Pancreas (tissue), 10 donors: ENCODE measurements at places on chromosomes 3 and 15. TPM values are rescaled to one million over a fixed set of nuclear protein-coding genes. Genes with fewer than 3 reads are reported as not detected.

OR5K2 gene
- not detected for total RNA-seq

HRG gene
- not detected for total RNA-seq

DLEC1 gene
- total RNA-seq: 0.14 TPM

TEX55 gene
- total RNA-seq: not detected

GPR62 gene
- total RNA-seq: 0.09 TPM

LAMB2 gene
- total RNA-seq: 97.2 TPM

REC114 gene
- total RNA-seq: not detected

LMCD1 gene
- 17.7 TPM for total RNA-seq

GRAMD1C gene
- total RNA-seq: 9.3 TPM

LNP1 gene
- total RNA-seq: 1.1 TPM

CCR8 gene
- not detected for total RNA-seq

GRCh38 chr3:173993299-173993698 is 595.8 kb downstream of the NLGN1 start:
- H3K27me3 ChIP-seq: no peaks in the 10 kb centered on the region
- H3K4me1 ChIP-seq: no peaks in the 10 kb centered on the region
- no peak overlapping the region for H3K27ac ChIP-seq
- H3K4me3 ChIP-seq: no peak overlapping the region
- no peaks in the 10 kb centered on the region for H3K36me3 ChIP-seq
- no peak for DNase-seq

DNA sequence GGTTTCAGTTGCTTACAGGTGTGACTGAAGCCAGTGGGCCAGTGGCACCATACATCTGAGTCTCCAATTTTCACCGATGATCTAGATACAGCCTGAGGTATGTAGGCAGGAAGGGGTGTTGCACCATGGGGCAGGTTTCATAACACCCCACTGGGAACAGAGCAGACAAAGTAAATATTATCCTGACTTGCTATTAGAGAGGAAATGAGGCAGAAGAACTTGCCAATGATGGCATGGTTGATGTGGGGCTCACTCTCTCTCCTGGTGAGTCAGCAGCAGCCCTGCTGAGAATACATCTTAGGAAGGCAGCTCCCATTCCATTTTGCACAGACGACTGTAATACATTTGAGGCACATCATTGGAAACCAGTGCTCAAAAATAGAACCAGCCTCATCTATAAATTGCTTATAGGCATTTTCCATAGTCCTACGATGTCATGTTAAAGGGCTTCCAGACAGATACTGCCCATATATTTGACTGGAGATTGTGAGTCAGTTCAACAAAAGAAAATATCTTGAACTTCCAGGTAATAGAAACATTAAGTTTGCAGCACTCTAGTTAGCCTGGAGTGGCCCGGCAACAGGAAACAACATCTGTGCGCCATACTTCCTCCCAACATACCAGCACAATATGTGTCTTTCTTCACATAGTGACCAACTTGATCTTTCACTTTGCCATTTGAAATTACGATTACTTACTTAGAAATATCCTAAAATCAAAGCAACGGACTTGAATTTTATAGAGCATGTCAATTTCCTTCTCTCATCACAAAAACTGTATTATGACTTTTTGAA is 175.5 kb downstream of the NECTIN3 start:
- H3K4me3 ChIP-seq: no peak overlapping the region
- no peak overlapping the region for H3K27ac ChIP-seq
- H3K36me3 ChIP-seq: no peaks in the 10 kb centered on the region
- H3K4me1 ChIP-seq: no peaks in the 10 kb centered on the region
- no peak for DNase-seq

GRCh38 chr3:46864061-46864881 is 1.0 kb upstream of the MYL3 start:
- peak; percentile 8 for DNase-seq
- no peaks in the 10 kb centered on the region for H3K36me3 ChIP-seq
- H3K4me1 ChIP-seq: no peaks in the 10 kb centered on the region
- no peaks in the 10 kb centered on the region for H3K27me3 ChIP-seq

GRCh38 chr3:188721990-188722389 is 449.8 kb upstream of the TPRG1 start:
- no peak overlapping the region for H3K27ac ChIP-seq
- no peaks in the 10 kb centered on the region for H3K27me3 ChIP-seq
- H3K4me1 ChIP-seq: no peaks in the 10 kb centered on the region
- H3K4me3 ChIP-seq: no peak overlapping the region
- DNase-seq: no peak

DNA sequence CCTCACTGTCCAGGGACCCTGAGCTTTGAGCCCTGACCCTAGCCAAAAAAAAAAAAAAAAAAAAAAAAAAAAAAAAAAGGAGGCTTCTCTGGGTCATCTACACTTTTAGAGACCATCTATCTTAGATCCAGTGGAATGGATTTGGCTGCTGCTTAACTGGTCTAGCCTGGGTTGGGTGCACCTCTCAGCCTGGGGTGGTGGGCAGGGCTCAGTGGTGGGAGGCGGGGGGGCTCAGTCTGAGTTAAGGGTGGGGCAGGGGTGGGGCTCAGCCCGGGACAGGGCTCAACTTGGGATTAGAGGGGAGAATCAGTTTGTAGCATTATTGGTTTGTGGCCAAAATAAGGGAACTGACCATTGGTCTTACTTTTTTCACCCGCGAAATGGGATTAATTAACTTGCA is 139.2 kb downstream of the TPRA1 start:
- peaks cover 5% of the 10 kb centered on the region for H3K4me1 ChIP-seq
- peaks cover 5% of the 10 kb centered on the region for H3K27me3 ChIP-seq
- peak; percentile 28 for DNase-seq
- H3K27ac ChIP-seq: no peak overlapping the region
- no peaks in the 10 kb centered on the region for H3K36me3 ChIP-seq

DNA sequence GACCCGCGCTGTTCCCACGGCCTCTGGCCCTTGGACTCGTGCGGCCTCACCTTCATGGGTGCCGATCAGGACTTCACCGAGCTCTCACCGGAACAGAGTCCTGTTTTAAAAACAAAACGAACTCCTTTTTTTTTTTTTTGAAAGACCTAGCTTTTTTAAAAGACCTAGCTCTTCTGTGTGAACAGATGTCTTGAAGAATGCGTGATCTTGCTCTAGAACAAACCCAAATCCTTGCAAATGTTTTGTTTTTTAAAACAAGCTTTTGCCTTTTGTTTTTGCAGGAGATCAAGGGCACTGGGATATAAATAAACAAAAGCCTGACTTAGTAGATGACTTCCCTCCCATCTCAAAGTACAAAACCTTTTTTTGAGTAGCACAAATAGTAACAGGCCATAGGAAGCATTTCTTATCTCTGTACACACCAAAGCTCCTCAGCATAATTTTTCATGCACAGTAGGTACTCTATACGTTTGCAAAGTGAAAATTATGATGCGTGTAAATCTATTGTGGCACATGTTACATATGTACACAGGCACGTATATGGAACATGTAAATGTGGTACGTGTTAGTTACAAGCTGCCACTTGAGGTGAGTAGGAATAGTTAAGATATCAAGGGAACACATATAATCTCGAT is 1.1 kb upstream of the MSL2 start:
- no peak for DNase-seq
- peak overlapping the region; percentile 99 for H3K27ac ChIP-seq
- peaks cover 19% of the 10 kb centered on the region for H3K4me1 ChIP-seq
- no peaks in the 10 kb centered on the region for H3K27me3 ChIP-seq
- no peaks in the 10 kb centered on the region for H3K36me3 ChIP-seq

DNA sequence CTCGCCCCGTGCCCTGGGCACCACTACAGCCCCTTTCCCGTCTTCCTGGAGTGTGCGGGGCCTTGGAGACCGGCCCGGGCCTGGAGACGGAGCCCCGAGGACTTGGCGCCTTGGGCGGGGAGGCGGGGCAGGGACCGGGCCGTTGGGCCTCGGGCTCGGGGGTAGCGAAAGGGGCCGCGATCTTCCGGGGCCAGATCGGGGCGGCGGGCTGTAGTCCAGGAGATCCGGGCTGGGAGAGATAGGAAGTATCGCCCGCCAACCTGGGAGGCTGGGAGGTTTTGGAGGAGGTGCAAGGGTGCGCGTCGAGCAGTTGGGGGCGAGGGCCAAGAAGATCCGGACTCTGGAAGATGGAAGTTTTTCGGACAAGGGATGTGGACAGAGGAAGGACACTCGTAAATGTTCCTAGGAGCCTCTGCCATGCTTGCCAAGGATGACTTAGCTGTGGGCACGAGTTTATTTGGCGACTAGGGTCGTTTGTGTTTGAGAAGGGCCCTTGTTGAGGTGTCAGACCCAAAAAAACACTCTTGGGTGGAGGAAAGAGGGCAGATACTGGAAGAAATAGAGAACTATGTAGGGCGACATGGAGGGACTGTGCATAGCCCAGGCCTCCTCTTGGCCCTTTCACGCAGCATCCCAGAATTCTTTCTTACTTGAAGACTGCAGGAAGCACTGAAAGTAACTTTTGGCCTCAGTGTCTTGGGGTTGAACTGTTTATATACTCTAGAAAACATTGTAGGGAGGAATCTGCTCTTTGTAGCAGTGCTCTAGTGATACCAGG is 712 bp downstream of the RTF1 start:
- H3K4me1 ChIP-seq: peaks cover 6% of the 10 kb centered on the region
- H3K27me3 ChIP-seq: no peaks in the 10 kb centered on the region
- no peak for DNase-seq
- H3K4me3 ChIP-seq: peak overlapping the region; percentile 97
- H3K36me3 ChIP-seq: no peaks in the 10 kb centered on the region

- H3K4me3 ChIP-seq: no peak overlapping the region
- H3K36me3 ChIP-seq: no peaks in the 10 kb centered on the region
- no peaks in the 10 kb centered on the region for H3K4me1 ChIP-seq
These were observed 322.5 kb upstream of the ICE2 start for GRCh38 chr15:60801395-60801794.

DNA sequence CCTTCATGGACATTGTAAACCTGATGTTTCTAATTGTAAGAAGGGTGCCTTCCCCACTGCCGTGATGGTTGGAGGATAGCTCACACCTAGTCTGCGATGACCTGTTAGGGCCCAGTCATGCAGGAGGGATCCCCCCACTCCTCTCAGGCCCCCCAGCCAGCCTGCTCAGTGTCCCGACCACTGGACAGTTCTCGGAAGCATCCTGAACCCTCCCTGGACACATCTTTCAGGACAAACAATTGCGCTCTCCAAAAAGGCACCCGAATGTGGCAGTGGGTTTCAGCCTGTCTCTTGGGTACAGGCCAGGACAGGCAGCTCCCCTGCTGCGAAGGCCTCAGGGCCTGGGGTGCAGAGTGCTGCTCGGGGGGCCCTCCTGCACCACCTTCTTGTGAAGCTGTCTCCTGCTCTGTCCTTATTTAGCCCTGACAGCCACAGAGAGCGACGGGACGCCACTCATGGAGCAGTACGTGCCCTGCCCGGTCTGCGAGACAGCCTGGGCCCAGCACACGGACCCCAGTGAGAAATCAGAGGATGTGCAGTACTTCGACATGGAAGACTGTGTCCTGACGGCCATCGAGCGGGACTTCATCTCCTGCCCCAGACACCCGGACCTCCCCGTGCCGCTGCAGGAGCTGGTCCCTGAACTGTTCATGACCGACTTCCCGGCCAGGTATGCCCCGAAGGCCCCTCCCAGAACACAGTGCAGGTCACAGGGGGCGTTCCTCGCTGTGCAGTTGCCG is 132.3 kb downstream of the LRRK1 start:
- no peak overlapping the region for H3K4me3 ChIP-seq
- no peaks in the 10 kb centered on the region for H3K27me3 ChIP-seq
- no peaks in the 10 kb centered on the region for H3K36me3 ChIP-seq

GRCh38 chr15:92921215-92922131 is 21.3 kb downstream of the CHD2 start:
- peak overlapping the region; percentile 23 for H3K27ac ChIP-seq
- H3K4me1 ChIP-seq: peaks cover 61% of the 10 kb centered on the region

DNA sequence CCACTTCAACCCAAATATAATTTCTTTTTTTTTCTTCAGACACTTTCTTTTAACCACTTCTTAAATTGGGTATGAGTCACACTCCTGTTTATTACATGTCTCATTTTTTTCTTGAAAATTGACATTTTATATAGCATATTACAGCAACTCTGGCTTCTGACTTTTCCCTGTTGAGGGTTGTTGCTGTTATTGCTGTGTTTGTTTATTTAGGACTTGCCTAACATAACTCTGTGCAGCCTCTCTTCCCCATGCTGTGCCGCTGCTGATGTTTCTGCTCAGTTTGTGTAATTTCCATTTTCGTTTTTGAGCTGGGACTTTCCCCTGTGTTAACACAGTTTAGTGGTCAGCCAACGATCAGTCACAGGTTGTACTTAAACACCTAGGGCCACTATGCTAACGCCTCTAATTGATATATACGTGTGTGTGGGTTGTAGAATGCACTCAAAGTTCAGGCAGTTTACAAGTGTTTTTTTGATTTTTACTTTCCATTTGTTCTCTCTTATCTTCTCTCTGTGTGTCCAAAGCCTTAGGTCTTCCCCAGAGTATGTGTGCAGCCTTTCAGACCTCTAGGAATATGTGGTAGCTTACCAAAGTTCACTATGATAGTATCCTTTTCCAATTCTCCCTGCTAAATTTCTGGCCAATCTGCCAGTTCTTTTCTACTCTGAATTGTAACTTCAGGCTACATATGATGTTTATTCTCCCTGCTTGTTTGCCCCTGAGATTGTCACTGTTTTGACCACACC is 337.2 kb downstream of the ZBTB20 start:
- DNase-seq: no peak
- H3K36me3 ChIP-seq: no peaks in the 10 kb centered on the region
- H3K4me1 ChIP-seq: no peaks in the 10 kb centered on the region
- no peak overlapping the region for H3K4me3 ChIP-seq

GRCh38 chr3:61349717-61350116 is 98.5 kb upstream of the FHIT start:
- no peak for DNase-seq
- H3K27ac ChIP-seq: no peak overlapping the region
- H3K4me3 ChIP-seq: no peak overlapping the region
- H3K27me3 ChIP-seq: no peaks in the 10 kb centered on the region
- no peaks in the 10 kb centered on the region for H3K4me1 ChIP-seq
- H3K36me3 ChIP-seq: no peaks in the 10 kb centered on the region

DNA sequence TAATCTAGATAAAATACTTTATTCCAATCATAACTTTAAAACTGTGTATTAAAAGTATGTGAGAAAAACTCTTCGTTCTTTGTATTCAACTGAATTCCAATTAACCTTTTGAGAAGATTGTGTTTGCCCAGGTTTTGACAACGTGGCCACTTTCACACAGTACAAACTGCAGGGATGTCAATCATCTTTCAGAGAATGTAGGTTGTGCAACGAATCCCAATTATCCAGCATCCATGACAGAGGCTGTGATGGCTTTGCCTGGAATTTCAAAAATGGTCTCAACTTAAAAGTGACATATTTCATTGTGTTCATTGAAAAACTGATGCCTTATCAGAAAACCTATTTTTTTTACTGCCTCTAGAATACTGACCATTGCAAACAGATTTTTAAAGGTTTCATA is 615.1 kb upstream of the KCNMB2 start:
- DNase-seq: no peak
- no peaks in the 10 kb centered on the region for H3K4me1 ChIP-seq
- no peaks in the 10 kb centered on the region for H3K27me3 ChIP-seq
- no peaks in the 10 kb centered on the region for H3K36me3 ChIP-seq
- H3K27ac ChIP-seq: no peak overlapping the region

- DNase-seq: no peak
- no peaks in the 10 kb centered on the region for H3K27me3 ChIP-seq
- H3K4me1 ChIP-seq: no peaks in the 10 kb centered on the region
- H3K36me3 ChIP-seq: no peaks in the 10 kb centered on the region
- no peak overlapping the region for H3K4me3 ChIP-seq
- H3K27ac ChIP-seq: no peak overlapping the region
These were observed 103.4 kb upstream of the FHIT start for GRCh38 chr3:61354604-61355003.
